BJ (cell line): ENCODE measurements at places on chromosomes 1 and 21.
A peak's percentile ranks its signal among the peaks of the same experiment; 100 is the strongest.

DNA sequence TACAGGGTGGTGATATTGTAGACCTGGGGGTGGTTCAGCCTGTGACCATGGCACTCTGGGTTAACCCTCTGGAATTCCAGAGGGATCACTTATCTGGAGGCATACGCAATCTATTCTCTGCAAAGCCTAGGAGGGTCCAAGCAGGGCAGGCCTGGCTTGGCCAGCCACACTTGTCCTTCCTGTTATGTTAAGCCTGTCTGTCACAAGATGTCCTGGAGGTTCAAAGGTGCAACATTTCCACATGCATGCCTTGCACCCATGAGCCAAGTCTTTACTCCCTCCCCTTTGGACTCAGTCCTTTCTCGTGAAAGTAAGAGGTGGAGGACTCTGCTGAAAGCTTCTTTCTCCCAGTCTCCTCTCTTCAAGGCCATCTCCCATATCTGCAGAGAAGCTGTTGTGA, 345.1 kb downstream of the HHIPL2 start:
- no peak for DNase-seq

DNA sequence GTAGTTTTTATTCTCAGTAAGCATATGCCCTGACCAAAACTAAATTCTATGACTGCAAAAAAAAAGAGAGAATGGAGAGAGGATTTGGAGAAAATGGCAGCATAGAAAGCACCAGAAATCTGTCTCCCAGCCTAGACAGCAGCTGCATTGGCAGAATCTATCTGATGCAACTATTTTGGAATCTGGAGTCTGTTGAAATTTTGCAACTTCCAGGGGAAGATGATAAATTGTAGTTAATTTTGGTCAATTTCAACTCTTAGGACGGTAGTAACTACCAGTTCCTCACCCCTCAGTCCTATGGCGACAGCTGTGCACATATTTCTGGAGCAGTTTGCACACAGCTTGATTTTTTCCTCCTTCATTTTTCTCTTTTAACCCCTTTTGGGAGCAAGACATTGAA, 10.9 kb downstream of the EXO5 start:
- DNase-seq, result no peak

DNA sequence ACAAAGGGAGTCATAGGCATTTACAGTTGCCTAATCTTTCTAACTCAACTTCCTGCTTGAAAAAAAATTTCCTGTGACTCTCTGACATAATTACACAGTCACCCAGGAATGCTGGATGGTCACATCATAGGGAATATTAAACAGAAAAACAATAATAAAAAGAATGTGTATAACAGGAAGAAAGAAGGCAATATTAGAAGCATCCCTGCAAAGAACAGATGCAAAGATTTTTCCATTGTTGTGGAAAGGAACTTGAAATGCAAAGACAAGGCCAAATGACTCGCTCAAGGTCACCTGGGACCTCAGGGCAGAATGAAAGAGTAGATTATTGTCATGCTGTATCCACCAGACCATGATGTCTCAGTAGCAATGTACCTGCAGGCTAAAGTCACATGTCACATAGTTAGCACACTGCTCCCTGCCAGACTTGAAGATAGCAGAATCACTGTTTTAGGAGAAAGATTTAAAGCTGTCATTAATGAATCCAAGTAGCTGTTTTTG, 184.3 kb downstream of the CYYR1 start:
- DNase-seq, result peak; percentile 61

DNA sequence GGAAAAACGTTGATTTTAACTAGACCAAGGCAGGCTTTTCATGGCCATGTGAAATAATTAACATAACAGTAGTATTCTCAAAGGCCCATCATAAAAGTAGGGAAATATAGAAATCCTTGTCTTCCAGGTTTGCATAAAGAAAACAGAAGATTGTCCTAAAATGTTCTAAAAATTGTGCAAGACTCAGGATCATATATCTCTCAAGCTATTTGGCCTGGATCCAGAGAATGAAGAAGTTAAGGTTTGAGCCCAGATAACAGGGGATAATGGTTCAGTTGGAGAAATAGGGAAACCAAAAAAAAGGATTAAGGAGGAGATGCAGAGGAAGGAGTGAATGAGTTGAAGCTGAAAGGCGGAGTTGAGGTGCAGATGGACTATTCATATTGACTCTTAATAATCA, 555.5 kb upstream of the NR5A2 start:
- no peak for DNase-seq

GRCh38 chr21:44914176-44914874, 6.4 kb downstream of the ITGB2 start:
- DNase-seq, result no peak

- no peak for DNase-seq
Observed at GRCh38 chr1:15411593-15412137, 2.0 kb downstream of the EFHD2 start.

- peak; percentile 93 for DNase-seq
Observed at GRCh38 chr1:220818421-220819173, 31.9 kb downstream of the MTARC1 start.

DNA sequence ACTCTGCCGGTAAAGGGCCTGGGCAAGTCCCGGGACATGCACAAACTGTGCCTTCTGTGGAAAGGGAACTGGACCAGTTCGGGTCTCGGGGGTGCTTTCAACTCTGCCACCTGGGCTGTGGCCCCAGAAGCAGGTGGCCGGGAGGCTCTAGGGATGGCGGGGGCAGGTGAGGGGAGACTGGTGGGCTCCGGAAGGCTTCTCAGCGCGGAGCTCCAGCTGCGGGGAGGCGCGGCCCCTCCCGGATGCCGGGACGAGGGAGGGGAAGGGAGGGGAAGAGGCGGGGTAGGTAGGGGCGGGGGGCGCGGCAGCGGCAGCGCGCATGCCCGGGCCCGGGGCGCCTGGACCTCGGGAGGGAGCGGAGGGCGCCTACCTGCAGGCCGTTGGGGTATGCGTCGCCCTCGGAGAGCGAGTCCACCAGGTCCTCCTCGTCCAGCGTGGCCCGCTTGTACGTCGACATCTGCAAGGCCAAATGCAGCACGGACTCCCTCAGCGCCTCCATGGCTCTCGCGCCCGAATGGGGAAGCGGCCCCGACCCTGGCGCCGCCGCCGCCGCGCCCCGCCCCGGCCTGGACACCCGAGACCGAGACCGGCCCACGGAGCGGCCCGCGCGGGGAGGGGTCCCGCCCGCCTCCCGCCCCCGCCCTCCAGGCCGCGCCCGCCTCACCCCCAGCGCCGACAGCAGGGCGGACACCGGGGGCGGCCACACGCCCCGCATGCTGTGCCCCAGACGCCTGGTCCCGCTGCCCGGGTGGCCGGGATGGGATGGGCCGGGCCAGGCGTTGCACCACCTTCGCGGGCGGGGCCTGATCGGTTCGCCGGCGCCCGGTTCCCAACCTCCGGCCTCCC, at the start of gene ECE1:
ECE1 (minus strand) TSS at position 764 of the 846 bp plus-strand sequence; CDS start at position 715, 49 bp downstream.
- no peak for DNase-seq

DNA sequence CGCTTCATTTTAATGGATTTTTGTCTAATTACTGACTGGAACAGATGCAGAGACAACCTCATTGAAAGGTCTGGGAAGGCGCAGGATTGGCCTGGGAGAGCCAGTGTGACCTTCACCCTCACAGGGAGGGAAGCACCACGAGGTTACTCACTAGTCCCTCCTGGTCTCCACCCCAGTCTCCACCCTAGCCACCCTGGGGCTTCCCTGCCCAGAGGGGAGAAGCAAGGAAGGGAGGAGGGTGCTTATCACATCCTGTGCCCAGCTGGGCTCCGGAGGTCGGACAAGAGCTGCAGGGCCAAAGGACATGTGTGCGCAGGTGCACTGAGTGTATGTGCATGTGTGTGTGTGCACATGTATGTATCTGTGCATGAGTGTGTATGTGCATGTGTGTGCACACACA, 220.1 kb upstream of the VAMP3 start:
- DNase-seq, result no peak

DNA sequence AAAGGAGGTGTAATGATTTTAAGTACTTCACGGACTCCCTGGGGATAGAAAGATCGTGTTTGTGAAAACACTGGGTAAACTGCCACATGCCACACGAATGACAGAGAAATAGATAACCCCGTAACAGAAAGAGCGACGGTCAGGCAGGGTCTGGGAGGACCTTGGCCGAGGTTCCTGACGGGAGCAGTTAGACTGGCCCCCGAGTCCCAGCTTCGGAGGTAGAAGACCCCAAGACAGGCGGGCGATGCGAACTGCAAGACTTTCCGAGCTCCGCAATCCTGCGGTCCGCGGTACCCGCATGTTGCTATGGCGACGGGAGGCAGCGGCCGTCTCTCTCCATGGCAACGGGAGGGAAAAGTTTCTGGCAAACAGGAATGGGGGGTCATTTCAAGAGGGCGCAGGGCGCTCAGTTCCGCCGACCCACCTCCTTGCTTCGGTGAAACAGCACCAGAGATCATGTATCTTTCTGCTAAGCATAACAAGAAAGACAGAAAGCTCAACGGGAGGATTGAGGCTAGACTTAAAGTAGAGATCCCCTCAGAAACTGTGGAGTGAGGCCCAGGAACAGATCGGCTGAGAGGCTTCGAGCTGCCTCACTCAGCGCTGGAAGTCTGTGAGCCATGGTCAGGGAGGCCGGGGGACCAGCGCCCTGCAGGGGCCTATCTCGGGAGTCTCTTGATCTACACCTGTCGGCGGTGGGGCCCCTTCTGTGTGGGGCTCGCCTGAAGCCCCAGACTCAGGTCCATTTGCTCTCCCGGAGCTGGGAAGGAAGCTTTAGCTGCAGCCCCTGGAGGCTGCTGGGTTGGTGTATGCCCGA, 685 bp upstream of the SYT6 start:
- no peak for DNase-seq

- DNase-seq, result no peak
Observed at GRCh38 chr1:37473431-37474045, 842 bp upstream of the ZC3H12A start.

DNA sequence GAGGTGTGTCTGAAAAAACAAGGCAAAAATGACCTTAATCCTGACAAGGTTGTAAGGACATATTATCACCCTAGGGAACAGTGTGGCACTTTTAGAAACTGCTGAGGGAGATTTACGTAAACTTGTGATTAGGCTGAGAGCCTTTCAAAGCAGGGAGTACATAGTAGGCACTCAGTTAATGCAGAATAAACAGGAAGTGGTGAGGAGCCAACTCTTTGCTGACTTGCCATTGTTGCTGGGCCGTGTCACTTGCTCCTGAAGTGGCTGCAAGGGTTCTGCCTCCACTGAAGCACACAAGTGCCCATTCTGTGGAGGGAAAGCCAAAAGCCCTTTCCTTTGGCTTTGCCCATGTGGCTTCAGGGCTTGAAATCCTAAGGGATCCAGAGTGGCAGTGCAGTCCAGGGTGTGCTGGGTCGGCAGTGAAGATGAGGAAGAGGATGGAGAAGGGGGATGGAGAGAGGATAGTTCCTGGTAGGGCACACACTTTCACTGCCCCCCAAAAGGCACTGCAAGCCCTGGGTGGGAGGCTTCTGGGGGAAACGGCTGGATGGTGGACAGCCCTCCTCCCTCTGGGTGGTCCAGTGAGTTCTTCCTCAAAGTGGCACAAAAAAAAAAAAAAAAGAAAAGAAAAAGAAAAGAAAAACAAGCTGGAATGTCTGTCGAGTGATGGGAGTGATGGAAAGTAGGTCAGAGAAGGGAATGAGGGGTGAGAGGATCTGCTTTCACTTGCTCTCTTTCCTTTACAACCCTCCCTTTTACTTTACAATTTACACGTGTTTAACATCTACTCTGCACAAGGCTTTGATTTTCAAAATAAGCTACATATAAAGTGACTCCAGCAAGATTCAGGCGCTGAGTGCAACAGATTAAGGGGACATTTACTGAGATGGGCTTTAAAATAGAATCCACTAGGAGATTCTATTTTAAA, 13.7 kb upstream of the RHEX start:
- no peak for DNase-seq

DNA sequence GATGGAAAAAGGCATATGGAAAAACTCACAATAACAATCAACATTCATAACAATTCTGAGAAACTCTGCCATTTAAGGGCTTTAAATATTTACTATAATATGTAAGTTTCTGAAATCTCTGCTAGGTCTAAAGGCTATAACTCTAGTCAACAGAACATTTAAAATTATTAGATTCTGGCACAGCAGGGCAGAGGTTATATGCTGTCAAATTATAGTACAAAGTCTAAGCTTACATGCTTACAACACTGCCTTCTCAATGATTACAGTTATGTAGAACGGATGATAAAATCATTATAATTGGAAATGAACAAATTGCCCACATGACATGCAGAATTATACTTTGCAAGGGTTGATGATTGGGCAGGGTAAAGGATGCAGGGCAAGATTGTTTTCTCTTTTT, 97.7 kb downstream of the PIGK start:
- no peak for DNase-seq

- DNase-seq, result no peak
Observed at GRCh38 chr1:54396261-54396933, 9.8 kb downstream of the SSBP3 start.

DNA sequence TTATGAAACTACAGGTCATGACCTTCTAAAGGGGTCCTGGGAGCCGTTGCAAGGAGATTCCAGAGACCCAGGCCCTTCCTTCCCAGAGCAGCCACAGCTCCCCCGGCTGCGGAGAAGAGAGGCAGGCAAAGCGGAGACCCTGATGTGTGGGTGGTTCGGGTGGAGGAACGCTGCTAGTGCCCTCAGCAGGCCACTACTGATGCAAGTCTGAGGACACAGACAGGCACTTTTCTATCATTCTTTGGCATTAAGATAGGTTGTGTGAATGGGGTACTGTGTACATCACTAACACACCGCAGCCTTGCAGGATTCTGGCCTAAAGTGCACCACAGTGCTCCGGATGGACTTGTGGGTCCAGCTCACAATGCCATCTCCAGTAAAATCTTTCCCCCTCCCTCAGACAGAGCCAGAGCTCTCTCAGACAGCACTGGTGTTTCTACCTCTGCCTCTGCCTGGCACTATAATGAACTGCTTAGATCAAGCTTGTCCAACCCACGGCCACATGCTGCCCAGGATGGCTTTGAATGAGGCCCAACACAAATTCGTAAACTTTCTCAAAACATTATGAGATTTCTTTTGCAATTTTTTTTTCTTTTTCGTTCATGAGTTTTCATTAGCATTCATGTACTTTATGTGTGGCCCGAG, 121.4 kb downstream of the TGFBR3 start:
- no peak for DNase-seq

GRCh38 chr1:65691972-65692371, 100.7 kb upstream of the PDE4B start:
- DNase-seq, result no peak

GRCh38 chr1:20896826-20897225, 109.7 kb upstream of the HP1BP3 start:
- DNase-seq, result no peak

GRCh38 chr1:241934201-241934848, 23.2 kb upstream of the BECN2 start:
- DNase-seq, result peak; percentile 23
